ENCODE measurements at places on chromosomes 12 and 14.

DNA sequence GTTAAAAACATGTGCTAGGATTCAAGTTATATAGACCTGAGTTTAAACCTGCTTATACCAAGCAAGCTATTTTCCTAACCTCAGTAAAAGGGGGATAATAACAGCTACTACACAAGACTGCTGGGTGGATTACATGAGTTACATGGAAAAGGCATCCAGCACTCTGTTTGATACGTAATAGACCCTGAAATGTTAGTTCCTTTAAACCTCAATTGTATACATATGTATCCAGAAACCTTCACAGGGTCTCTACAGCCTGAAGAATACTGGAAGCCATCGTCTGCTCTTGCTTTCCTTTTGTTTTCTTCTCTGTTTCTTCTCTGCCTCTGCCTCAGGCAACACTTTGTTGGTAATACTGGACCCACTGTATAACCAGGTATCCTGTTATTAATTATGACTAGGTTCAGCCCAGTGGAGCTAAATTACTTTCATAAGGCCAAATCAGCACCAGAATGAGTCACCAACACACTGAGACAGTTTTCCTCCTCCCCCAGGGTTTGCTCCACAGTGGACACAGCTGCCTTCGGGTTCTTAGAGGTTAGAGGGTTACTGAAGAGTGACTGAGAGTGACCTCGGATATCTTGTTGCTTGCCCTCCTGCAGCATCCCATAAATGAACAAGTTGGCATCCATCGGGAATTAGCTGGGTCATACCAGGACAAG lies 127.1 kb downstream of the CAPZA3 start:
- peak; percentile 78 for DNase-seq

DNA sequence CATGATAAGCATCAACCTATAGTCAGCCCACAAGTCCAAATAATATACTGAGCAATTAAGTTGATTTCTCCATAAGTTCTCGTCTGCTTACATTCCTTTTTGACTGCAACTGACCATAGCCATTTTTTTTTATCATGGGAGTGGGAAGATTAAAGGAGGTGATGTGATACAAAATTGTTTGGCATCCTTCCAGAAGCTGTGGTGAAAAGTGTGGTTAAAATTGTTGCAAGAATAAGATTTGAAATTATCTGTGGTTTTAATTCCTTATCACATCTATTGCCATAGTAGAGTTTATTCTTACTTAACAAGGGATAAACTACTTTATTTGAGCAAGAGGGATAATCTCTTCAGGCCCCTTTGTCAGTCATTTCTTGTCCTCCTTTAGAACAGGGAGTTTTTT lies 50.7 kb downstream of the LIN52 start:
- peak; percentile 24 for DNase-seq

- DNase-seq, result no peak
Observed at GRCh38 chr14:42334931-42335330, 728.3 kb downstream of the LRFN5 start.

GRCh38 chr14:51931308-51931707 lies 58.0 kb upstream of the RTRAF start:
- no peak for DNase-seq

DNA sequence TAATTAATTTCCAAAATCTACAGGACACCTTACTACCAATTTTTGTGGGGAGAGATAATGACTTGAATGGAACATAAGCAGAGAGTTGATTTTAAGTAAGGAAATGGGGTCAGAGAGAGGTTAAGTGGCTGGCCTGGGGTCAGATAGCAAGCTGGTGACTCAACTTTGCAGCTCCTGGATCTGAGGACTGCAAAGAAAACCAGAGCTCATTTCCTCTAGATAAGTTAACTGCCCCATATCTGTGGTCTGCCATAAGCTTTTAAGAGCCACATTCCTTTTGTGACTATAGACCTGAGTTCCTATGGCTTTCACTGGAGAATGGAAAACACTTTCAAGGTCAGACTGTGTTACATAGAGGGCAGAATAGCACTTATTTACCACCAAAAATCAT lies 201.2 kb upstream of the PRICKLE1 start:
- DNase-seq, result peak; percentile 94

- no peak for DNase-seq
Observed at GRCh38 chr12:24922090-24922489, 26.8 kb downstream of the BCAT1 start.

GRCh38 chr12:122651520-122652224 lies 51.5 kb downstream of the HCAR2 start:
- no peak for DNase-seq

DNA sequence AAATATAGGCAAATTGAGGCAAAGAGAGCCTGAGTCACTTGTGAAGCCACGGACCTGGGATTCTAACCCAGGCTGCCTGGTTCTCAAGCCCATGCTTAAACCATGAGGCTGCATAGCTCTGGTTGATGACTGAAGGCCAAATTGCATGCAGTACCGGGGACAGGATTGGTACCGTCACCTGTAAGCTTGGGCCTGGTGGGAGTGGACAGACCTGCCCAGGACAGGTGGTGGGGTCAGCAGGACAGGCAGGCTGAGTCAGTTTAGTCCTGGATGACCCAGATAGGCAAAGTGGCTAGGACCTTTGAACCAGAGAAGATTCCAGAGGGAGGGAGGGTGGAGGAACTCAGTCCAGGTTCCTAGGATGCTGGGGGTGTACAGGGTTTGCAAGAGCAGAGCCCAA lies 25.8 kb downstream of the RIN3 start:
- no peak for DNase-seq

DNA sequence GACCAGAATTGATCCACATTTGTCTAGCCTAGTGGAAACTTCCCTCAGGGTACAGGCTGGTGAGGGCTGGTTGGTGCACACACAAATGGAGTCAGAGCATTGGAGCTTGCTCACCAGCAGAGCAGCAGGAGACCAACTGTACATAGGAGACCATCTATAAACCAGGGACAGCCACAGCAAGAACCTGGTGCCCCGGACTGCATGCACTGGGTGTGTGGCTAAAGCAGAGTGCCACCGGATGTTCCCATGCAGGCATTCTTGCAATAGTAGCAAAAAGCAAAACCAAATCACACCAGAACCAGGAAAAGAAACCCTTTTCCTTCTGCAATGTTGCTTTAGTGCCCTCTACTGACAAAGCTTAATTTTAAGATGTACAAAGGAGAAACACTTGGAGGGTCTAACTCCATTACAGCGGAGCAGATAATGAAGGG lies 136.4 kb downstream of the MDGA2 start:
- DNase-seq, result no peak

DNA sequence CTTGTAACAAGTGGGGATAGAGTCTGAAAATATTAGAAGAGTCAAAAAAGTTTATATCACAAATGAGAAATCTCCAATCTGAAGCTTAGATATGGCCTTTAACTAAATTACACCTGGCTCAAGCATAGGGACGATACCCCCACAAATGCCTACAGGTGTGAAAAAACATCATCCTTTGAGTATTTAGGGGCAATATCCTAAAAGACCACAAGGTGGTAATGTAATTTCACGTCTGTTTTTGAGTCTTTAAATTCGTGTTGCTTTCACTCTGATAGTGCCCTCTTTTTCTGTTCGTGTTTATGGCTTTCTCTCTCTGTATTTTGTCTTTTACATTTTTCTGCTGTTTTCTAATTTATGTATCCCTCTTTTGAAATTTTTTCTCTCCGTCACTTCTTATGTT lies 84.3 kb downstream of the ETNK1 start:
- peak; percentile 23 for DNase-seq

GRCh38 chr12:19014240-19014639 lies 115.3 kb upstream of the PLEKHA5 start:
- no peak for DNase-seq

GRCh38 chr14:105490267-105490571 lies 827 bp upstream of the TEDC1 start:
- no peak for DNase-seq

DNA sequence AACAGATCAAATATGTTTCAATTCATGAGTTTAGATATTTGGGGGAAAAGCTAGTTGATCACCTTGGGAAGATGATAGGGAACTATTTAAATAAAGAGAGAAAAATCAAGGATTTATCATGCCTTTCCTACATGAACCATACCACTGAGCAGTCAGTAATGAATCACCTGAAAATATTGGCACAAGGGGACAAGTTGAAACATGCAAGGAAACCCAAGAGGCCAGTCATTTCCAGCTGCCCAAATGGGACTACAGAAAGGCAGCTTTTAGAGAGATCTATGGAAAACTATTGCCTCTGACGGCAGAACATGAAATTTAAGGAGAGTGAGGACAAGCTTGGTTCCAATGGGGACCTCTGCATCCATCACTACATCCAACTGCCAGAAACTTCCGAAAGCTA lies 14.1 kb upstream of the ETV6 start:
- no peak for DNase-seq

DNA sequence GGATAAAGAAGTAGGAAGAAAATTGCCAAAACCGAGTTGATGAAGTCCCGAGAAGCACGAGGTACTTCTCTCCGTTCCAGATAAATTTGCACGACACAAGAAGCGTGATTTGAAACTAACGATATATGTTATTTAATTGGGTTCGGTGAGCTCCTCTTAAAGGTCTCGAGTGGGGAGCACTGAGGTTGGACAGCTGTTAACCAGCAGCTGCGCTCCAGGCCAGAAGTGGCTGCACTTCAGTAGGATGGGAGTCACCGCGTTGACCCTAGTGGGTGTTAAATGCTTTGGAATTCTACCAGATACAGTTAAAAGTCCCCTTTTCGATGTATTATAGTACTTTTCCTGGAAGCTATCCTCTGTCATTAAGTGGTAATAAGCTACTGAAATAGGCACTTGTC lies 953 bp upstream of the DCAF5 start:
- DNase-seq, result peak; percentile 35

GRCh38 chr14:101859958-101860357 lies 98.4 kb downstream of the PPP2R5C start:
- no peak for DNase-seq

- DNase-seq, result peak; percentile 73
Observed at GRCh38 chr12:120261951-120262851, 3.3 kb downstream of the PXN start.

- DNase-seq, result no peak
Observed at GRCh38 chr12:132775502-132776229, 14.0 kb upstream of the ANKLE2 start.

- no peak for DNase-seq
Observed at GRCh38 chr14:71852181-71852580, 80.0 kb upstream of the RGS6 start.

DNA sequence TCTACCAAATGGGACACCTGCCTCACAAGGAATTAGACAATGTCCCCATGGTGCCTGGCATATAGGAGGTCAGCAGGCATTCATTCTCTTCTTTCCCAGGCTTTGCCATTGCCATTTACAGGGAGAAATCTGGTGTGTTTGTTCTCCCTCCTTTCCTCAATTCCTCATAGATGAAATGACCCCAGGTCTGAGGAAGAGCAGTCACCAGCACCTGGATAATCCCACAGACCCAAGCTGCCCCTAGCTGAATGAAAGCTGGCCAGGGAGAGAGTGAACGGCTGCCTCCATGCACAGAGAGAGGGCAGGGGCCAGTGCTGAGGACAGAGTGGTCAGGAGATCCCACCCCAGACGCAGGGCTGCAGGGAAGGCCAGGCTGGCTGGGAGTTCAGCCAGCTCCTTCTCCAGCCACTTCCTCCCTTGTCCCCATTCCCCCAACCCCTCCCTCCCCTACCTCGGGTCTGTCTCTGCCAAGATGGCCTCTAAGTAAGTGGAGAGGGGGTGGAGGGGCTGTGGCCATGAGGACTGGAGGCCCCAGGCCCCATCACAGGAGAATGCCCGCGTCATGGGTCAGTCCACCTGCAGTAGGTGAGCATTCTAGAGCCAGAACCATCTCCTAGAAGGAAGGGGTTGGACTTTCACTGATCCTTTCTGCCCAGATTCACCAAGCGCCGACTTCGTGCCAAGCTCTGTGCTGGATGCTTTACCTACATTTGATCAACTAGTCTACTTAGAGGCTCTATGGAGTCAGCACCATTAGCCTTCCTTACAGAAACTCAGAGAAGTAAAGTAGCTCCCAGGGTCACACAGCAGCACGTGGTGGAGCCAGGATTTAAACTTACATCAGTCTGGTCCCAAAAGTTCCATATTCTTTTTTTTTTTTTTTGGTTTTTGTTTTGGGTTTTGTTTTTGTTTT lies 2.0 kb upstream of the KRT4 start:
- no peak for DNase-seq

DNA sequence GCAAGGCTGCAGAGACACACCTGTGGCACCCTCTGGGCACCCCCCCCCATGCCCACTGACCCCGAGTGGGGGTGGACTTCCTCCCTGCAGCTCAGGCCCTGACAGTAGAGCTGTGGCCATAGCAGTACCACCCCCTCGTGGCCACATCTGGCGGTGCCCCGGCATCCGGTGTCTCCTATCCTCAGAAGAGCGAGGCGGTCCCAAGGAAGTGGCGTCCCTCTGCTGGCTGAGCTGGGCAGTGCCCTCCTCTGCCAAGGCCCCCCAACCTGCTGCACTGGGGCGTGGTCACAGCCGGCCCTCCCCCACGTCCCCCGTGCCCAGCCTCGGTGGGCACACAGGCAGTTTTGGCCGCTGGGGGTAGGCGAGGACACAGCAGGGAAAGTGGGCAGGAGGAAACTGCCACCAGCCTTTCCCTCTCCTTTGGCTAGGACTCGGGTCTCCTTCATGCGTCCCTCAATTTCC lies 6.0 kb upstream of the SLC6A12 start:
- DNase-seq, result peak; percentile 52

- no peak for DNase-seq
Observed at GRCh38 chr14:77107228-77107627, 9.2 kb downstream of the CIPC start.

DNA sequence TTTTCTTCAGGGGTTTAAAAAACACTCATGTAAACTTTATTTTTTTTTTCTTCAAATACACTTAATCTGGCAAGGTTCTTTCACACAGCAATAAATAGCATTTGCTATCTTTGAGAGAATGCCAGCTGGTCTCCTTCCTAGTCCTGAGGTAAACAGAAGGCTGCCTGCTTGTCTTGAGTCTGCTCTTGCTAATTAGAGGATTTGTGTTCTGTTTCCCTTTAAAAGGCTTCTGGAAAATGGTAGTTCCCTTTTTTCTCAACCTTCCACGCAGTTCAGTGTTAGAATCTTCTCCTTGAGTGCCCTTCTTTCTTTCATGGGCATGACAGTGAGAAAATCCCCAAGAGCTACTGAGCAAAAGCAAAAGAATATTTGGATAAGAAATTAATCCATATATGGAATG lies 92.3 kb upstream of the DCN start:
- DNase-seq, result no peak

DNA sequence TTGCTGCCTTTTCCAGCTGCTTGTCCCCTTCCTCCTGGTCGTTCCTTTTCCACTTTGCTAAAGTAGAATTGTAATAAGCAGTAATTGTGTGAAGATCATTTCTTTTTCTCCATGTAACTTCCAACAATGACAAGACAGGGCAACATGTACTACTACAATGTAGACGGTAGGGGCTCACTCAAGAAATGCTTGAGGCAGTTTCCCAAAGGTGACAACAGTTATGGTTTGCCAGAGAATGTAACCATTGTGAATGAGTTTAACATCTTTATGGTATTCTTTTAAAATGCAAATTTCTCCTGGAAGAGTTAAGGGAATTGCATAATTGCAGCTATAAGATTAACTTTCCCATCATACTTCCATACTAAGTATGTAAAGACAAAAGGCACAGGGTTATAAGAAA lies 23.8 kb upstream of the PHLDA1 start:
- DNase-seq, result no peak
